NCI-H774 (cell line): ENCODE measurements at places on chromosomes 12 and 14.

DNA sequence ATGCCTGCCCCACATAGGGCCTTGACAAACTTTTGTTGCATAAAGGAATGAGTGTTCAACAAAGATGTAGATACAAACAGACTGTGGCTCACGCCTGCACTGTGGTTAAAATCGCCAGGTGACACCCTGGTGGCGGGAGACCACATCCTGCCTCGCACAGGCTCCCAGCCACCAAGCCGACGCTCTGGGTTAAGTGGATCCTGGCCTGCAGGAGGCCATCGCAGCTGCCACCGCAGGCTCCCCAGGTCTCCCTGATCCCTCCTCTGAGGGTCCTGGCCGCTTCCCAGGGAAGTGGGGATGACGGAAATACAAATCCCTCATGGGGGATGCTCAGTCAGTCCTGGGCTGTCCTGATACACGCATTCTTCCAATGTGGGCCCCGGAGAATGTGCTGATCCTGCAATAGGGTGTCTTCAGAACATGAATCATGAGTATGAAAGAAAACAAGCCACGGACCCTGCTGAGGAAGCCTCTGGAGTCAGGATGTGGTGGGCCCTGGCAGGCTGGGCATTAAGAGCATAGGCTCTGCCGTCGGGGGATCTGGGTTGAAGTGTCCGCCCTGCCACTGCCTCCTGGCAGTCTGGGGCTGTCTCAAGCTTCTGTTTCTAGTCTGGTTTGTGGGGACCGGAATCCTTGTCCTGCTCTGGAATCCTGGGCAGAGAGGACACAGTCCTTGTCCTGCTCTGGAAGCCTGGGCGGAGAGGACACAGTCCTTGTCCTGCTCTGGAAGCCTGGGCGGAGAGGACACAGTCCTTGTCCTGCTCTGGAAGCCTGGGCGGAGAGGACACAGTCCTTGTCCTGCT, 53.5 kb upstream of the BEGAIN start:
- DNase-seq, result no peak

GRCh38 chr12:52439420-52439819, 5.2 kb upstream of the KRT75 start:
- DNase-seq, result no peak

DNA sequence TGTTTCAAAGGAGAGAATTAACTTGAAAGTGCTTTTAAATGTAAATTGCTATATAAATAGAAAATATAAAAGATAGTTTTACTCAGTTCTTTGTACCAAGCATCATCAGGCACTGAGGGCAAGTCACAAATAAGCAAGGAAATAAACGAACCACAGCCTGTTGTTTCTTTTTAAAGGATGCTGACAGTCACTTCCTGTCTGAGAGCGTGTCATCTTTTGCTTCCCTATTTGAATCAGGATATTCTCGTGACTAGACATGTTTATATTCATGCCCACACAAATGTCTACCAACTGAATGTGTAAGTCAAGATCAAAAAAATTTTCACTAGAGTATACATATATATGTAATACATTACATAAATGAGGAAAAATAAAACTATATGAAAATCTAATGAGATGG, 31.4 kb upstream of the SLC2A13 start:
- no peak for DNase-seq

DNA sequence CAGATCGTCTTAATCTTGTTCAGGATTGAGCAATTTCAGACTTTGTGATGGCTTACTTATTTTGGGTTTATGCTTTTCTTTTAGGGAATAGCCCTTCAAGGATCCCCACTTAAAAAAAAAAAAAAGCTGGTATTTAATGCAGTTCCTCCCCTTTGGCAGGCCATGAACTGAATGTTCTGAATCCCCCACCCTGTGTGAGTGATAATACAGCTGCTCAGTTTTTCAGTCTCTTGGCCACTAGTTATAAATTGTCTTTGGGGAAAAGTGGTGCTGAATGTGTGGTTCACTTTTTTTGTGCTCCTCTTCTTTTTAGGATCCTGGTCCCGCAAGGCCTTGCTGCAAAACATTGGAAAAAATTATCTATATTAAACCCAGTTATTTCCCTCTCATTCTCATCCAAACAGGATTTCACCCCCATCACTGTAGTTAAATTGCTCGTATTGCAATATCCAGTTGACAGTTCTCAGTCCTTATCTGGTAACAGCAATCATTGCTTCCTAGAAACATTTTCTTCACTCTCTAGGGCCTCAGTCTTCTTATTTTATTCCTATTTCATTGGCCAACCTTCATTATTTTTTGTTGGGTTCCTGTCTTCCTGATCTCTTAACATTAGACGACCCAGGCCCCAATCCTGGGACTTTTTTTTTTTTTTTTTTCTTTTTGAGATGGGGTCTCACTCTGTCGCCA, 73.1 kb upstream of the PAWR start:
- no peak for DNase-seq

DNA sequence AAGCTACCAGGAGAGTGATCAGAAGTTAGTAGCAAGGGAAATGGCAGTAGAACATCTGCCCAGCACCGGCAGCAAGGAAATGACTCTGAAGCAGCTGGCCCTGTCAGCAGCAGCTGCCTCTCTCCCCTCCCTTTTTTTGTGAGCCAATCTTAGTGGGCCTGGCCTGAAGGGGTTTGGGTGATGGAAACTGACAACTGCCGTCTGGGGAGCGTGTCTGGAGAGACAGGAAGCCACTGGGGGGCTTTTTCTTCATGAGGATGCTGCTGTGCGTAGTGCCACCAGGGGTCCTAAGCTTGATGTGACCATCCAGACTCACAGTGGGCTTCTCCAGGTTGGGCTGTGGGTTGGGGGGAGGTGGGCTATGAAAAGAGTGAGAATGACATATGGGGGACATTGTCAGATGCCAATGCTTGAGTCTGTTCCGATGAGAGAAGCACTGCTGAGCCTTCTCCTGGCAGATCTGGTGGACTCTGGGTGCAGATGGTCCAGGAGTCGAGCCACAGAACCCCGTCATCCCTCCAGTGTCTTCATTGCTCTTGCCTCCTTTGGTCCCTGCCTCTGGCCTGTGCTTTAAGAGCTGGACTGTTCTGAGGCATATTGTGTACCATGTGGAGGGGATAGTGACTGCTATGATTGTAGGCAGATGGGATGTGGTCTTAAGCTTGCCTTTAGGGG, 87.6 kb upstream of the HIF1A start:
- no peak for DNase-seq

DNA sequence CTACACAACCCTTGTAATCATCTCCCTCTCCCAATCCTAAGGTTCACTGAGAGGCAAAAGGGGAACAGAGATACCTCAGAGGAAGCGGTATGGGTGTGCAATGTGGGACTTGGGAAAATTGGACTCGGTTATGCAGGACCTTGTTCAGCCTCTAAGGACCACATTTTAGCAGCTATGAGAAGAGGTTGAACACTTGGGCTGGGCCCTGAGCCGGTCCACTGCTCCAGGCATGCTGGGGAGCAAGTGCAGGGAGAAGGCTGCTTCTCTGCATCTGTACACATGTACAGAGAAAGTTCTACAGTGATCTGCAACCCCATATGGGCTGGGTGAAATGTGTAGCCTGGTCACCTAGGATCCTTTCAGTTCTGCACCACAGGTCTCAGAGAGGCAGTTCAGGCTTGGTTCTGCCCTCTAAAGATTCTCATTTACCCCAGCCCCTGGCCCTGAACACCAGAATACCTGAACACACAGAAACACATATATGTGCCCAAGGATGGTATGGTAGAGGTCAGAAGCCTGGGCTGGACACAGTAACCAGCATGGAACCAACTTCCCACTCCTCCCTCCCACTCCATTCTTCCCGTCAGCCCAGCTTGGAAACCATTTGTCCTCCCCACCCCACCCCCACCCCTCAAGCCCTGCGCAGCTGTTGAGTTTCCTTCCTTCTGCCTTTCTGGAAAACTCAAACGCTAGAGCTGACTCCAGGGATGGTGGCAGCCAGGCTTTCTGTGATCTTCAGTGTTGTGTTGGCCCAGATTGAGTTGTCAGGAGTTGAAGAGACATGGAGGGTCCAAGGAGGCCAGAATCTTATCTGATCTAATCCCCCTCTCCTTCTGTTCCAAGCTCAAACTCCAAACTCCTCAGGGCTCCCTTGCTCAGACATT, 10.4 kb downstream of the HOXC5 start:
- no peak for DNase-seq

DNA sequence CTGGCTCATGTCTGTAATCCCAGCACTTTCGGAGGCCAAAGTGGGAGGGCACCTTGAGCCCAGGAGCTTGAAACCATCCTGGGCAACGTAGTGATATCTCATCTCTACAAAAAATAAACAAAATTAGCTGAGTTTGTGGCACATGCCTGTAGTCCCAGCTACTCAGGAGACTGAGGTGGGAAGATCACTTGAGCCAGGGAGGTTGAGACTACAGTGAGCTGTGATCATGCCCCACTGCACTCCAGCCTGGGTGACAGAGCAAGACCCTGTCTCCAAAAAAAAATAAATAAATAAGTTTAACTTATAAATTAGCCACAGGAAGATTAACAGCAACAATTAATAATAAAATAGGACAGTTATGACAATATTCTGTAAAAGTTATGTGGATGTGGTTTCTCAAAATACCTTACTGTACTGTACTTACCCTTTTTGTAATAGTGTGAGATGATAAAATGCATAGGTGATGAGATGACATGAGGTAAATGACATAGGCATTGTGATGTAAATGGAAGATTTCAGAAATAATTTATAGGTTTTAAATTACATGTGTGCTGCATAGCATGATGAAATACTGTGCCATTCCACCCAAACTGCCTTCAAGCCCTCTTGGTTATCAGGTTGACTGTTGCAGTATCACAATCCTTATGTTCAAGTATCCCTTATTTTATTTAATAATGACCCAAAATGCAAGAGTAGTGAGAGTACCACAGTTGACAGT, 22.0 kb downstream of the USP15 start:
- DNase-seq, result no peak

- no peak for DNase-seq
Measured at GRCh38 chr14:39762576-39763401, 330.6 kb upstream of the FBXO33 start.

DNA sequence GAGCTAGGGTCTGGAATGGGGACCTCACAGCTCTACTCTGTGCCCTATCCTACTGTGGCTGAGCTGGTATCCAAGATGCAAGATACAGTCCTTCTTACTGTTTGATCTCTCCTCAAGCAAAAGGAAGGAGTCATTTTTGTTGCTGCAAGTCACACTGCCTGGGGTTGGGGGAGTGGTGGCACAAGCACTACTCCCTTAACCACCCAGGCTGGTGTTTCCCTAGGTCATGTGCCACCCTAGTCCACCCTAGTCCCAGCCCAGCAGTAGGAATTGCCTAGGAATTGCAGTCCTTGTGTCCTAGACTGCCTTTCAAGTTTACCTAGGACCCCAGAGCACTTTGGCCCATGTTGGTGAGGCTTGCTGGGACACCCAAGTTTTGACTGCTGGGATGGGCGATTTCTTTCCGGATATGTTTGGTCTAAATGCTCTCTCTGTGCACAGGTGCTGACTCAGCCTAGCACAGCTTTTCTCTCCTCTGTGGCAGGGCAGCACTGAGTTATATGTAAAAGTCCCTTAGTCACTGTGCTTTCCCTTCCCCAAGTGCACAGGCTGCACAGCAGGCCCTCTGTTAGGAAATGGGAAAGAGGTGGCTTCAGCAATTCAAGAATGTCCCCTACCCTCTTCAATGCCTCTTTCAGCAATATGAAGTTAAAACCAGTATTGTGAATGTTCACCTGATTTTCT, 54.9 kb downstream of the SLC6A15 start:
- DNase-seq, result no peak

GRCh38 chr12:123071857-123072256, 79.0 kb downstream of the PITPNM2 start:
- no peak for DNase-seq

DNA sequence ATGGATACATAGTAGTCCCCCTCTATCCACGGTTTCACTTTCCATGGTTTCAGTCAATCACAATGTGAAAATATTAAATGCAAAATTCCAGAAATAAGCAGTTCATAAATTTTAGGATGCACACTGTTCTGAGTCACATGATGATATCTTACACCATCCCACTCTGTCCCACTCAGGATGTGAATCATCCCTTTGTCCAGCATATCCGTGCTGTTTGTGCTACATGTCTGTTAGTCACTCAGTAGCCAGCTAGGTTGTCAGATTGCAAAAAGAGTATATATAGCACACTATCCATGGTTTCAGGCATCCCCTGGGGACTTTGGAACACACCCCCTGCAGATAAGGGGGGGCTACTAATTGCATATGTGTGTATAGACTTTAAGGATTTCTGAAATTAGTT, 8.1 kb upstream of the NAA30 start:
- DNase-seq, result no peak

- DNase-seq, result no peak
Measured at GRCh38 chr12:81468206-81468605, 290.9 kb downstream of the PPFIA2 start.

DNA sequence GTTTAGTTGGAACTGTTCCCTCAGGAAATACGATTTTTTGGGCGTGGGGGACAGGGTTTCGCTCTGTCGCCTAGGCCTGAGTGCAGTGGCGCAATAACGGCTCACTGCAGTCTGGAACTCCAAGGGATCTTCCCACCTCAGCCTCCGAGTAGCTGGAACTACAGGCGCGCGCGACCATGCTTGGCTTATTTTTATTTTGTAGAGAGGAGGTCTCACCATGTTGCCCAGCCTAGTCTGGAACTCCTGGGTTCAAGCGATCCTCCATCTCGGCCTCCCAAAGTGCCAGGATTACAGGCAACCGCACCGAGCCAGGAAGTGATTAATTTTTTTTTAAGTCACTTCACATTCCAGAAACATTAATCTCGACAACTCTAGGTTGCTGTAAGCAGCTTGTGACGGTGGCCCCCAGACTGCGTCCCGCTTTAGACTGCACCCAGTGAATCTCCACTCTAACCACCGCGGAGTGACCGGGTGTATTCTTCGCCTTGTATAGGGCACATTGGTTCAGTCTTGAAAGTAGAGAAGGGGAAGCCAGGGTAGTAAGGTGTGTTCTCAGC, 830 bp upstream of the MIS18BP1 start:
- DNase-seq, result no peak

GRCh38 chr12:71335151-71335962, 104.2 kb upstream of the LGR5 start:
- DNase-seq, result no peak

GRCh38 chr14:23054000-23054811, 3.1 kb downstream of the CDH24 start:
- DNase-seq, result no peak

GRCh38 chr14:36238666-36239363, 62.3 kb upstream of the PTCSC3 start:
- no peak for DNase-seq
